ENCODE measurements at places on chromosomes 2 and 18.

GRCh38 chr2:160989778-160990177 lies 170.4 kb upstream of the TANK start:
- DNase-seq, result no peak

- no peak for DNase-seq
These were observed 484.8 kb upstream of the NETO1 start for GRCh38 chr18:73352546-73352945.

GRCh38 chr2:47088371-47089082 lies 66.6 kb downstream of the STPG4 start:
- DNase-seq, result no peak

DNA sequence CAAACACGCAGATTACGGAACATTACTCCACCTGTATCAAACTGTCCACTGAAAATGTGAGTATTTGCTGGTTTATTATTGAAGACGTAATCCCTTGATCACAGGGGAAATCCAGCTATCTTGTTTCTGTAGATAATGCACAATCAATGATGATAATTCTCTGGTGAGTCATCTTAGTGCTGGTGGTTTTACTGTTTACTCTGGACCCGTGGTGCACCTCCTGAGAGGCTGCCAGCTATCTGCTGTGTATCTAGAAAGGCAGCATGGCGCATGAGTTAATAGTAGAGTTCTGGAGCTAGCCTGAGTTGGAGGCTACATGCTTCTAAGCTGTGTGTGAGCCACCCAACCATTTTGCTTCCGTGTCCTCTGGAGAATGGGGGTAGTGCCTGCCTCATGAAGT lies 6.5 kb downstream of the NCAPH start:
- no peak for DNase-seq

DNA sequence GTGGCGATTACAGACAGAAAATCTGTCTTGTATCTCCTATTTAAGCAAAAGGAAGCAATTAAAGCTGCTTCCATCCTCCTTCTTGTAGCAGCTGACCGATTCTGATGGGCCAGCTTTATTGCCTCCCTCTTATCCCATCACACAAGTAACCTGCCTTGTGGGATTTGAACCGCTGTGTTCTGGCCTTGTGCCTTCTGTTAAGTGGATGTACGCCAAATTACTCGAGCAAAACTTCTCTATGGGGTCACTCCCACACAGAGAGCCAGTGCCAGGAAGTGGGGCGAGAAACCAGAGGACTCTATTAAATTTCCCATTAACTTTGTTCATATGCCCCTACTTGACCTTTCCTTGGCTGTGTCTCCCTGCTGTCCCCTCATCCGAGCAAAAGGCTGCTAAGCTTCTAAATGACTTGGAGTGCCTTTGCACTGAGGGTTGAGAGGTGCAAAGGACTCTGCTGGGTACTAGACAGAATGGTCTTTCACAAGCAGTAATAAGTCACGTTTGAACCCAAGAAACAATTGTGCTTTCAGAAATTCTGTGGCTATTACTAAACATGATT lies 672.5 kb downstream of the MBD2 start:
- DNase-seq, result no peak

DNA sequence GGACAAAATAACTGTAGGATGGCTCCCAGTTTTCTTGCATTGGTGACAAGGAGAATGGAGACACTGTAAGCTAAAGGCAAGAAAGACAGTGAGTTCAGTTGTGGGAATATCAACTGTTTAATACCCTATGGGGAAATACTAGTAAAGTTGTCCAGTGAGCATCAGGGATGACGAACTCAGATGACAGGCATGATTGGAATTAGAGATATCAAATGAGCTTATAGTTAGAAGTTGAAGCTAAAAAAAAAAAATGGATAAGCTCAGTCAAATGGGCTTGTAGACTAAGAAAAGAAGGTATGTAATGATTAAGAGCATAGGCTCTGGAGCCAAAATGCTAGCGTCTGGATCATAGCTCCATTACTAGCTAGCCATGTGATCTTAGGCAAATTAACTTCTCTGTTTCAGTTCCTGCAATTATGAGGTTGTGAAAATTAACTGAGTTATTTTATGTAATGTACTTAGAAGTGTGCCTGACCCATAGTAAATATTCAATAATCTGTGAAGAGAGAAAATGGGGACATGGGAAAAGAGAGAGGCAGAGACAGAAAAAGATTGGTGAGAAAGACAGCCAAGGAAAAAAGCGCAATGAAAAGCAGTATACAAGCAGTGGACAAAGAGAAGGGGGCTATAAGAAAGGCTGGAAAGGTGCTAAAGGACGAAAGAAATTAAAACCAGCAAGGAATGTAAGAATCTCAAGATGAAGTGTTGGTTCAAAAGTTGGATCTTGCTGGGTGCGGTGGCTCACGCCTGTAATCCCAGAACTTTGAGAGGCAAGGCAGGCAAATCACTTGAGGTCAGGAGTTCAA lies 95.7 kb upstream of the SLC39A10 start:
- DNase-seq, result no peak

DNA sequence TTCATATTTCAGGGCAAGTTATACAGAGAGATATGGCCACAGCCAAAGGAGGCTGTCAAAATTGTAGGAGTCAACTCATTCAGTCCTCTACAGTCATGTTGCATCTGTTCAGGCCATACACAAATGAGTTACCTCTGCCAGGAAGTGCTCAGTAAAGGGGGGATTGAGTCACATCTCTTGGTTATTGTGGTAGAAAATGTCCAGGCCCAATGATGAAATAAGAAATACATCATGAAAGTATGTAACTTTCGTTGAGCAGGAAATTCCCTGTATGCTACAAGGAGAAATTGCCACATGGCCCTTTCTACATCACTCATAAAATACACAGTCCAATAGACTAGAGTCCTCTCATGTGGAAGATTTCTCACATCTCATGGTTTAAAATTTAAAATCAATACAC lies 103.9 kb upstream of the COL3A1 start:
- no peak for DNase-seq
